ENCODE measurements at places on chromosomes 5 and 9.

DNA sequence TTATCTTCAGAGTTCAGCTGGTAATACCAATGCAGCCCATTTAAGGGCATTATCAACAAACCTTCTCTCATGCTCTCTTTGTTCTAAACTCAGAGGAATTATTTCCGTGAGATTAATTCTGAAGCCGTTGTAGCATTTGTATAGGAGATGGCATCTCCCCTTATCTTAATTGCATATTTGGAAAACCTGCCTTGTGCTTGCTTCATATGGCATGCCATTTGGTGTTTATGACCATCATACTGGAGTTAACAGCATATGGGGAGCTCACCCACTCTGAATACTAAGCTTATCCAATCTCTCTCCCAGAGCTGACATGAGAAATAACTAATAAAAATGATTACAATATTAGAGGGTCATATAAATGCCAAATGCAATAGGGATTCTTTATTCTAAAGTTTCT, 243.2 kb downstream of the BRINP1 start:
- no peak for DNase-seq

GRCh38 chr9:107214381-107214780, 68.7 kb upstream of the RAD23B start:
- DNase-seq: no peak

GRCh38 chr5:173969167-173970049, 19.6 kb upstream of the C5orf47 start:
- no peak for DNase-seq

DNA sequence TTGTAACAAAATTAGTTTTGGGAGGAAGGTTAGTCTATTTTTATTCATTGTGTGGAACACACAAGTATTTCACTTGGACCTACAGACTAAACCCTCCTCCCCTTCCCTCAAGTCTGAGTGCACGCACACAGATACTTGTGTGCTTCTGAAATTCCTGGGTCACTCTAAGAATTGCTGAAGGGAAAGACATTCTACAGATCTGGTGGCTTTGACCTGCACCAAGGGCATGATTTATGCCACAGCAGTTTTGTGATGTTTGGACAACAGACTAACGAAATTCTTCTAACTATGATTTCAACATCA, 150.5 kb downstream of the ARL15 start:
- DNase-seq: no peak

GRCh38 chr5:79517601-79518000, 3.7 kb upstream of the HOMER1 start:
- DNase-seq: no peak

- DNase-seq: no peak
Observed at GRCh38 chr5:76529464-76530344, 93.5 kb downstream of the F2RL2 start.

DNA sequence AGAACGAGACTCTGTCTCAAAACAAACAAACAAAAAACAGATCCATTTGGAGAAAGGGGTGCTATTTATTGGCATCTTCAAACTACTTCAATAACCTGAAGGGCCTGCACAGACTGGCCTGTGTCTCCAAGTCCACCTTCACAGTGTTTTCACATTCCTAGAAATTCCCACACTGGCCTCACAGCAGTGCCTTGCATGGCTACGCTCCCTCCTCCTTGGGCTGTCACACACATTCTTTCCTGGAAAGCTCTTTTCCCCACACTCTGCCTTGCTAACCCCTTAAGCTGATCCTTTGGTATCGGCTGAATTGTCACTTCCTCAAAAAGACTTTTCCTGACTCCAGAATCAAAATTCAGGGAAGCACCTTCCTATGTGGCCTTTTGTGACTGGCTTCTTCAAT, 19.8 kb downstream of the FAM151B start:
- DNase-seq: no peak

GRCh38 chr5:57770039-57770438, 287.4 kb upstream of the ACTBL2 start:
- DNase-seq: no peak

GRCh38 chr9:94782355-94783101, 56.0 kb downstream of the AOPEP start:
- DNase-seq: no peak

GRCh38 chr9:24051587-24051986, 225.5 kb upstream of the ELAVL2 start:
- DNase-seq: no peak

DNA sequence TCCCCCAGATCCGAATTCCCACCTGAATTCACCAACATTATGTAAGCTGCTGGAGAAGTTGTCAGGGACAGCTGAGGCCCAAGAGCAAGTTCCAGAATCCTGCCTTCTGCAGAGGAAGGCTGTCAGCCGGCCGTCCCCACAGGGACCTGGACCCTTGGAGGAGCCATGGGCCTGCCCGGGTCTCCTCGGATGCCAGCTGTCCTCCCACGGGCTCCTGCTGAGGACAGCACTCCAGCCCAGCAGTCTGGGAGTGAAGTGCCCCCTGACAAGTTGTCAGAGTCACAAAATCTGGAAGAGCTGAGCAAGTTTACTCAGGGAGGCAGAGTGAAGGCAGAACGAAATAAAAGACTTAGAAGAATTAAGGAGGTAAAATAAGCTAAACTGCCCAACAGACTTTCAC, 192.5 kb upstream of the DAPK1 start:
- no peak for DNase-seq

- DNase-seq: no peak
Observed at GRCh38 chr5:125120012-125120411, 373.6 kb upstream of the ZNF608 start.

DNA sequence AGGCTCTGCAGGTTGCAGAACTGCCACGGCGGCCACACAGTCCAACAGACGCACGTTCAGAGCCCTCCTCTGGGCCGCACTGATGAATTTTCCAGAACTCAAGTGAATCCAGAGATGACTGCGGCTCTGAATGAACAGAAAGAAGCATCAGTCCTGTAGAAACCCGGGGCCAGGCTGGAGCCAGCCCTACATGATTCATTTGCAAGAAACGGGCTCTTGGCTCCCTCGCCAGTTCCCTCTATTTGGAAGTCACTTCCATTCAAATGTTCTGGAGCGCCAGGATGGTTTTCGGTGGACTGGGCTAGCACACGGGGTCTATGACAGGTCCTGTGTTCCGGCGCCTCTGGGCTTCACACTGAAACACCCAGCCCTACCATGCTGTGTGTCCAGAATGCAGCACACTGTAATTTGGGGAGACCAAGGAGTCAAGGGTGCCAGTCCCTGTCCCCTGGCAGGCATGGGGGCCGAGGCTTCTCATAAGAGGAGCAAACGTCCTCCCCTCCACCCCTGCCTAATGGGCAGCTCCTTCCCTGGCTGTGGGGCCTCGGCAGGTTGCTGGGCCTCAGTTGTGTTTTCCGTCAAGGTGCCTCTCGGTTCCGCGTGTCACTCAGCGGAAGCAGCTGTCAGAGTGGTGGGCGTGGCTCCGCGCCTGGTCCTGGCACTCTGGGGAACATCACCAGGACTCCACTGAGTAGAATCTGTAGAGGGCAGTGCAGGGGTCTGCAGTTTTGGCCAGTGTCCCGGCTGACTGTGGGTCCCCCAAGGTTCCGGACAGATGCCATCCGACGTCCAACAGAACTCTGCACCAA, 18.1 kb upstream of the COL5A1 start:
- DNase-seq: no peak

DNA sequence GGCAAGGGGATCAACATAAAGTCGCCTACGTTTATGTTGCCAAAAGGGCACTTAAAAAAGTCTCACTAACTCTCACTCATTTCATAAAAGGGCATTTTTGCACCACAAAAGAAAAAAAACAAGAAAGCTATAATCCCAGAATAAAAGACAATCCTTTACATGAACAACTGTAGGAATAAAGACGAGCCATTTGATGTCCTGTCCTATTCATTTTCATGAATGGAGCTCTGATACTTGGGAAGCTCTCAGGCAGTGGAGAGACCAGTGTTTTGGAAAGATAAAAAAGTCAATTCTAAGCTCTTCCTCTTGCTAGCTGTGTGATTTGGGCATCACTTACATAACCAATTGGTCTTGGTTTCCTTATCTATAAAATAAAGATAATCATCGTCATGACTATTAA, 95.5 kb upstream of the EQTN start:
- no peak for DNase-seq

DNA sequence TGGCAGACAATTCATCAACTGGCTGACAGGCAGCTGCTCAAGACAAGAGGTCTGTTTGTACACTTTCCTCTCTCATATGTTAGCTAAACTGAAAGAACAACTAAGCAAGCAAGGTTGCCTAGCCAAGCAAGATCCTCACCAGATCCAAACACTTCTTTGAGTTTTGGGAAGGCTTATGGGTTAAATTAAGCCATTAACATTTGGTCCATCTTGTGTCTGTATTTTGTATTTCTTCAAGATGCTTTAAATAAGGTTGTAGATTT, 170.4 kb upstream of the RAI14 start:
- no peak for DNase-seq

- DNase-seq: no peak
Observed at GRCh38 chr5:2633992-2634391, 117.5 kb downstream of the IRX2 start.

DNA sequence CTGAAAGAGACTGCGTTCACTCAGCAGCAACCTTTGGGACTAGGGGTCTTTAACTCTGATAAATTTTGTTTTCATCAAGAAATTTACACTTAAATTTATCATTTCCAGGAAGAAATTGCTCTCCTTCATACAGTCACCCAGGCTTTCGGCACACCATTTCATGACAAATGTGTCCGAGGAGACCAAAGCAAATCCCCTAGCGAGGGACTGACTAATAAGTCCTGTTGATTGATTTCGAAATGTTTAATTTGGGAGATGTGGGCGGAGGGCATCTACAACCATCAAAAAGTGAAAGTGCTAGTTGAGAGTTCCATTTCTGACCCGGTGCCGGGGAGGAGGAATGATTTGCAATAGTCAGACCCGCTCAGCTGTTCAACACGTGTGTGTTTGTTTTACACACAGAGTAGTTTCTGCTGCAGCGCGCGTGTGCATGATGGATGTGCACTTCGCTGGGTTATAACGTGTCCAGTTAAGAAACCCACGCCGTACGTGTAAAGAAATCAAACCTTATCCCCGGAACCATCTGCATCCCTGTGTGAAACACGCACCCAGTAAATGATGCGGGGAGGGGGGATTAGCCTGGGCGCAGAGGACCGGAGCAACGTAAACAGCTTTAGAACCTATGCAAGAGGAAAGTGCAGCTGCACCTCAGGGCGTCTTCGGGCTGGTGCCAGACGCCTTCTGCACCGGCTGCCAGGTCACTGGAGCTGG, 845 bp upstream of the NR4A3 start:
- peak; percentile 73 for DNase-seq

GRCh38 chr9:79256691-79257213, 315.0 kb upstream of the TLE4 start:
- no peak for DNase-seq

- DNase-seq: no peak
Observed at GRCh38 chr5:53503562-53504218, 23.3 kb downstream of the FST start.

DNA sequence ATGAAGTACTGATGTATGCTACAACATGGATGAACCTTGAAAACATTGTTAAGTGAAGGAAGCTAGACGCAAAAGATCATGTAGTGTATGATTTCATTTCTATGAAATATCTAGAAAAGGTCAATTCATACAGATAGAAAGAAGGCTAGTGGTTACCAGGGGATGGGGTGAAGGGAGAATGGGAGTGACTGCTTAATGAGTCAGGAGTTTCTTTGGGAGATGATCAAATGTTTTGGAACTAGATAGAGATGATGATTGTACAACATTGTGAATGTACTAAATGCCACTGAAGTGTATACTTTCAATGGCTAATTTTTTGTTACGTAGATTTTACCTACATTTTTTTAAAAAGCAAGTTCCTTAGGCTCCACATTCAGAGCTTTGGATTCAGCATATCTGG, 14.9 kb upstream of the DELE1 start:
- no peak for DNase-seq
